ENCODE measurements at places on chromosomes 1 and 21.
A peak's percentile ranks its signal among the peaks of the same experiment; 100 is the strongest.

DNA sequence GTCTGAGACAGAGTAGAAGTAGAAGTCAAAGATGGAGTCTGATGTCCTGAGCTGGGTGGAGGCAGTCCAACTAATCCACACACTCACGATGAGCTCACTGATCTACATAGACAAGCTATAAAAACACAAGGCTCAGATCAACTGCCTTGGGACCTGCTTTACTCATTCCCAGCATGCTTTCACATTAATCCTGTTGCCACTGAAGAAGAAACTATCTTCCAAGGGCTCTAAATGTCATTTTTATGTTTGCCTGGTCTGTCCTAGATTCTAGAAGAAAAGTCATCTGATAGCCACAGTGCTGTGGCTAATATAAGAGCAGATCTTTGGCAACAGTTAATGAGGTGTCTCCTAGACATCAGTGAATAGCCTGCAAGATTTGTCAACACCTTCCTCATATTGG is 522.7 kb downstream of the NUF2 start:
- no peak for DNase-seq

GRCh38 chr1:15124362-15125100 is 29.0 kb upstream of the TMEM51 start:
- no peak for DNase-seq

GRCh38 chr1:214643030-214643429 is 40.0 kb downstream of the CENPF start:
- DNase-seq = no peak

- no peak for DNase-seq
Measured at GRCh38 chr1:3251099-3251806, 182.2 kb downstream of the PRDM16 start.

GRCh38 chr1:172895761-172896160 is 155.0 kb downstream of the TNFSF18 start:
- no peak for DNase-seq

- no peak for DNase-seq
Measured at GRCh38 chr1:10388387-10388715, 10.5 kb upstream of the PGD start.

DNA sequence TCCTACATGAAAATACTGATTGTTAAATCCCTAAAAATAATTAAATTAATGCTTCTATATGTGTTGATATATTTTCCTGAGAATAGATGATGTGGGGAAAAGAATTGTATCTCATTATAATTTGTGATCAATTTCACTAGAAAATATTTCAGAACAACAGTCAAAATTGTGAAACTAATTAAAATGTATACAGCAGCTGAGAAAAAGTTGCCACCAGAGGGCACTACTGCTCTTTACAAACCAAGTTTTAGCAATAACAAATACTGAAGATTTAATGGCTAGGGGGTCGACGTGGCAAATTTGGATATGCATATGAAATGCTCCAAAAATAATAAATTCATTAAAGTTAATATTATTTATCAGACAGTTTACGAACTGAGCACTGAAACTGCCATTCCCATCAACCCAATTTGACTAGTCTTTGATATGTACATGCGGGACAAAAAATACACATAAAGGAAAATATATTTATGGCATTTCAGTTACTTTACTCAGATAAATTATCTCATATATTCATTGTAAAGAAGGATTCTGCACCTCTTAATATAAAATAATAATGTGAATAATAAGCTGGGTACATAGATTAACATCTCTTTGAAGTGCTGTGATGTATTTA is 96.3 kb upstream of the TMPRSS15 start:
- DNase-seq = peak; percentile 8

DNA sequence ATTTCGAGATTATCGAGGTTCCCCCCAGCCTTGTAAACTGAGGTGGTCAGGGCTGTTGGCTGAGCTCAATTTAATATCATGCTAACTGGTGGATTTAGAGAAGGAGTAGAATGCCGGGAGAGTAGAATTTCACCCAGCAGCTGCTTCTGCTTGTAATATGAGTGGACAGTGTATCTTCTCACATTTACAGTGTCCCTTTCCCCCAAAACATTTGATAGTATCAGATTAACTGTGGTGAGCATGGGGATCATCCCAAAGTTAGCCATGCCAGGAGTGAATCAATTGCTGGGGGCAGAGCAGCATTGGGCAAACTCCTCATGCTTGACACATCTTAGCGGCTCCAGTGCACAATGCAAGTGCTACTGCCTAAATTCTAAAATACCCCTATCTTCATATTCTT is 9.2 kb upstream of the PPFIA4 start:
- no peak for DNase-seq

- DNase-seq = no peak
Measured at GRCh38 chr1:178258536-178258935, 164.6 kb downstream of the RASAL2 start.

DNA sequence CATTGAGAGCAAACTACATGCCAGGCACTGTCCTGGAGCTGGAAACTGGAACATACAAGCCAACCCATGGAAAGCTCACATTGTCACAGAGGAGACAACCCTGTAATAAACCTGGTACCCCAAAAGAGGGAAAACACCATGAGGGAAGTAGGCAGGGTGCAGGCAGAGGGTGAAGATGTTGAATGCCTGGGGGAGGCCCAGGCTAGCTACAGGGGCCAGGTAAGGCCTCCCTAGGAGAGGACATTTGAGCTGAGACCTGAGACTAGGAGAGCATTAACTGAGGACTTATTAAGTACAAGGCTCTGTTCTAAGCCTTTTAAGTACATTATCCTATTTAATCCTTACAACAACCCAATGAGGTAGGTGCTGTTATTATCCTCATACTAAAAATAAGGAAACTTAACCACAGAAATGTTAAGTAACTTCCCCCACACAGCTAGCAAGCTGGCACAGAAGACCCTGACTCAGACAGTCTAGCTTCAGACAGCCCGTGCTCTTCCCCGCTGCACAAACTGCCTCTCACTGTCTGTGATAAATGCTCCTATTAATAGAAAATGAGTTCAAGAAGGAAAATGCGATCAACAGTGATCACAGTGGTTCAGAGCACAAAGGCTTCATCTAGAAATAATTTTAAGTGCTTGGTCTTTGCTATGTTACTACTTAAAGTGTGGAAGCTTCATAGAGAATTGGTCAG is 41.8 kb downstream of the ZNF281 start:
- no peak for DNase-seq

- no peak for DNase-seq
Measured at GRCh38 chr21:46650476-46651098, 15.1 kb downstream of the PRMT2 start.

GRCh38 chr1:15826810-15827507 is 19.5 kb upstream of the UQCRHL start:
- no peak for DNase-seq

- no peak for DNase-seq
Measured at GRCh38 chr1:9311029-9311428, 18.3 kb downstream of the SPSB1 start.

DNA sequence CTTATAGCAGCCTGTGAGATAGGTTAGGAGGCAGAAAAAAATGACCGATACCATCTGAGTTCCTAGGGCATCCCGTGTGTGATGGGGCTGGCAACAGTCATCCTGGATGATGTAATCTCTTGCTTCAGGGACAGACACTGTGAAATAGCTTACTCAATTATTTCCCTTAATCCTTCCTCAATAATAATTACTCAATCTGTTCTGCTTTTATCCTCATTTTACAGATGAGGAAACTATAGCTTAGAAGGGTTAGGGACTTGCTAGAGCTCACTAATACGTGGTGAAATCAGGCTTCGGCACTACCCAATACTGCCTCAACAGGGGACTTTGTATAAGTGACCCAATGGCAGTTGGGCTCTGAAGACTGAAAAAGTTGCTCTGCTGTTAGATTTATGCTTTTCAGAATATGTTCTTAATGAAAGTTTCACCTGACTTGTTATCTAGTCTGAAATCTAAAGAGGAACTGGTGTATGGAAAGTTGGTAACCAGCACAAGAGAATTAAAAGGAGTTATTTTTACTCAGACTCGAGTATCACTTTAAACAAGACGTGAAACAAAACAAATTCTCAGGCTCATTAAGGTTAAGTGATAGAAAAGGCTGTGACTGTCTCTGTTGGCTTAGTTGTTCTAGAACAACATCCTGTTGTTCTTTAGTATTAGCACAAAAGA is 14.4 kb downstream of the CD55 start:
- no peak for DNase-seq

DNA sequence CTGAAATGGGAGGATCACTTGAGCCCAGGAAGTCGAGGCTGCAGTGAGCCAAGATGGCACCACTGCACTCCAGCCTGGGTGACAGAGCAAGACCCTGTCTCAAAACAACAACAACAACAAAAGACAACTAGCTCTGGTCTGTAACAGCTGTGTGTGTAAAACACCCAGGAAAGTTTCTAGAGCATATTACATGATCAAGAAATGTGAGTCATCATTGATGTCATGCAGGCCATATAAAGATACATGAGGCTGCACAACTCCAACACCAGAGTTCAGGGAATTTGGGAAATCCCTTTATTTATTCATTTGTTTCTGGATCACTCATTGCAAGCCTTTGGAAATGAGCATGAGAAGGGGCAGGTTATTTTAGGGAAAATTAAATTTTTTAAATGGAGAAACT is 50.3 kb upstream of the CTPS1 start:
- no peak for DNase-seq

GRCh38 chr1:45306319-45306718 is 20.4 kb upstream of the HPDL start:
- no peak for DNase-seq

DNA sequence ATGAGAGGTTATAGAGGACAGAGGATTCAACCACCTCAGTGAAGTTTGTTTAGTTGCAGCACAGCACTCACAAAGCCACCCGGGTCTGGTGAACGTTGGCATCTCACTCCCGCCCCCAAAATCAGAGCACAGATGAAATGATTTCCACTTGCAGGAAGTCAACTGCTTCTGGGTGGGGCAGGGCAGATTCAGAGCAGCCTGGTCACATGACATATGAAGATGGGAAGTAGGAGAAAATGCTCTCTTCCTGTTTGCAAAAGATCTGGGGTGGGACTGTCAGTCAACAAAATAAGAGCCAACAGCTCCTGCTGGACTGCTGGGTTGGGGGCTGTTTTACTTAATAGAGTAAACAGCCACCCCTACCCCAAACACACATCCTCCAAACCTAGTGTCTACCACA is 43.2 kb downstream of the LRRC71 start:
- no peak for DNase-seq

GRCh38 chr1:204145033-204145504 is 6.8 kb downstream of the ETNK2 start:
- DNase-seq = no peak

DNA sequence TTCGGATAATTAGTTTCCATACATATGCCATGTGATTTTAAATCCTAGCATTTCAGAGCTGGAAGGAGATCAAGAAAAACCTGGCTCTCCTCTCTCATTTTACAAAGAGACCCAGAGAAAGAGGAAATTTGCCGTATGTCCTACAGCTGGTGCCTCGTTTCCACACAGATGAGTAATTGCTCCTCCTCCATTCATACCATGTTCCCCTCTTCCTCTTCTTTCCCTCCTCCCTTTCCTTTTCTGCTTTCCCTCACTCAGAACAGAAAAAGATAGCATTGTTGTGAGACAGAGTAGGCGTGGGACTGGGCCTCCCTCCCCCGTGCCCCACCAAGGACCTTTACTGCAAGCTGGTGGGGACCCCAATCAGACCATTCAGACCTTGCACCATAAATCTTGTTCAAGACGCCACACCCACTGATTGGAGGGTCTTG is 13.7 kb upstream of the SLC44A3 start:
- DNase-seq = no peak

DNA sequence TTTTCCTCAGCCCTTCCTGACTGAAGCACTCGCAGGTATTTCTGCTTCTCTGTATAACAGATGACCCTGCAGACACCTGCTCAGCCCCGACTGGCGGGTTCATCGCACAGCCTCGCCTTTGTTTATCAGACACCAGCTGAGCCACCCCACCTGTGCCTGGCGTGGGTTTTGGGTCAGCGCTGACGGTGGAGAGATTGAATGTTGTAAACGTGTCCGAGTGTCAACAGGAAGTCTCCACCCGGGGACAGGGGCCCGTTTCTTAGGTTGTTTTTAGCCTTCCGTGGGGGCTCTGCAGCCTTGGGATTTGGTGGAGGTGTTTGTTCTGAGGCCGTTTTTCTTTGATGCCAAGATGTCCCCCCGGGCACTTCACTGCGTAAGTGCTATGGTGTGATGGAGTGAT is 60.1 kb downstream of the COL18A1 start:
- no peak for DNase-seq

Data from Calu3 (cell line).